ENCODE measurements at places on chromosomes 16 and 17.

DNA sequence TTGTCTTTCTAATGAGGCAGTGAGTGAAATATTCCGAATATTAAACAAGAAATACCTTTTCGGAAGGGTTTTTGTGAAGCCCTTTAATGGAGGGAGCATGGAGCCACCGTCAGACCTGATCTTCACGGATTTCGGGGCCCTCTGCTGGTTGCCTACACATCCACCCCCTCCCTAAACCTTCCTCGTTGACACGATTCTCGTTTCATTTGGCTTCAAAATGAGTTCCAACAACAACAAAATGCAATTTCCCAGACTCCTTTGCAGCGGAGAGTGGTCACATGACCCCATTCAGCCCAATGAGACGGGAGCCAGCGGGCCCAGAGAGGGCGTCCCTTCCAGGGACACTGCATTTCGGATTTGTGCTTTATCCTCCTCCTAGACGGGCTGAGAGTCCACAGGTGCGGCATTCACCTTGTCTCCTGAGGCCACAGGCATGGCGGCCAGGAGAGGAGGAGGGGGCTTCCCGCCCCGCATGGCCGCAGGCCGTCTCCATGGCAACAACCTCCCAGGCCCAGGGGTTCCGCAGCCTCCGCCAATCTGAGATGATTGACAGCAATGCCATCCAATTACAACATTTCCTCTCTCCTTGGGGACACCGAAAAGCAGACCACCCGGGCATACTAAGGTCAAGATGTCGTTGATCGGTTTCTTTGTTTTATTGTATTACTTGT, 259.8 kb downstream of the C16orf95 start:
- DNase-seq = no peak

- DNase-seq = no peak
These were observed 58.5 kb downstream of the XYLT1 start for GRCh38 chr16:17412221-17412620.

DNA sequence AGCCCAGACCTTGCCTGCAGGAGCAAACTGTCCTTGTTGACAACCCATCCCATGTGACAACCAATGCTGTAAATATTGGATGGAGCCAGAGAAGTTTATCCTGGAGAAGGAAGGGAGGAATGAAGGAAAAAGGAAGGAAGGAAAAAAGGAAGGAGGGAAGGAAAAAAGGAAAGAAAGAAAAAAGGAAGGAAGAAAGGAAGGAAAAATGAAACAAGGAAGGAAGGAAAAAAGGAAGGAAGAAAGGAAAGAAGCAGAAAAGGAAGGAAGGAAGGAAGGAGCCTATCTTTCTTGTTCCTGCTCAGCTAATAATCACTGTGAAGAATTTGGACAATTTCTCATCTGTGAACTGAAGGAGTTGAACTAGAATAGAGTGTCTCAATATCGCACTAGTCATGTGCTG, 56.1 kb downstream of the ACSM2B start:
- DNase-seq = no peak

DNA sequence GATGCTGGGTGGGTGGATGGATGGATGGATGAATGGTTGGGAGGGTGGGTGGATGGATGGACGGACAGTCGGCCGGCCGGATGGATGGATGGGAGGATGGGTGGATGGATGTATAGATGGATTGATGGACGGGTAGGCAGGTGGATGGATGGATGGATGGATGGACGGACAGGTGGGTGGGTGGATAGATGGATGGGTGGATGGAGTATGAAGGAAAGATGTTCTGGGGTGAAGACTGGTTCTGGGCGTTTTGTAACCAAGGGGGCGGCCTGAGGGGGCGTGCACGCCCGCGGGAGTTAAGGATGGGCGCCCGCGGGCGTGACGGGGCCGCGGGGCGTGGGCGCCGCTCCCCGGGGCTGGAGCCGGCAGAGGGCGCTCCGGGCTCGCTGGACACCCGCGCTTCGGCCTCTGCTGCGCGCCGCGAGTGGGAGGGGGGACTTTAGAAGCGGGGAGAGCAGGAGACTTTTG, at the start of gene NECAB2:
NECAB2 (plus strand) TSS at position 407 of the 468 bp plus-strand sequence. CDS start 405 bp downstream, outside the sequence.
- DNase-seq = no peak

DNA sequence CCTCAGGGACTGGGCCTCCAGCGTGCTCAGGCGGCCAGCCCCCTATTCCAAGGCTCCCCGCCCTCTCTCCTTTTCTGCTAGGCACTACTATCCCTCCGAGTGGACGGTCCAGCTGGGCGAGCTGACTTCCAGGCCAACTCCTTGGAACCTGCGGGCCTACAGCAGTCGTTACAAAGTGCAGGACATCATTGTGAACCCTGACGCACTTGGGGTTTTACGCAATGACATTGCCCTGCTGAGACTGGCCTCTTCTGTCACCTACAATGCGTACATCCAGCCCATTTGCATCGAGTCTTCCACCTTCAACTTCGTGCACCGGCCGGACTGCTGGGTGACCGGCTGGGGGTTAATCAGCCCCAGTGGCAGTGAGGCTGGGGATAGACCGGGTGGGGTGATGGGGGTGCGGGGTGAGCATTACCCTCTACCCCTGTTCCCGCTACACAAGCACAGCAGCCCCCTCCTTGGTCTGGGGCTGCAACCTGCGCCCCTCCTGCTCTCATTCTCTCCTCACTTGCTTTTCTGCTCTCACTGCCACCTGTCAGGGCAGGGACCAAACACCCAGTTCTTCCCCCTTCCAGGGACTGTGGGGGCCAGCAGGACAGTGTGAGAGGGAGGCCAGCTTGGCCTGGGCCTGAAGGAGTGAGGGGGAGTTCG, 1.1 kb downstream of the PRSS41 start:
- no peak for DNase-seq

GRCh38 chr16:10181196-10182162, 749 bp downstream of the GRIN2A start:
- DNase-seq = peak; percentile 43

- DNase-seq = no peak
These were observed 589 bp downstream of the PEMT start for GRCh38 chr17:17590883-17591354.

GRCh38 chr16:17159617-17160016, 311.1 kb downstream of the XYLT1 start:
- no peak for DNase-seq

DNA sequence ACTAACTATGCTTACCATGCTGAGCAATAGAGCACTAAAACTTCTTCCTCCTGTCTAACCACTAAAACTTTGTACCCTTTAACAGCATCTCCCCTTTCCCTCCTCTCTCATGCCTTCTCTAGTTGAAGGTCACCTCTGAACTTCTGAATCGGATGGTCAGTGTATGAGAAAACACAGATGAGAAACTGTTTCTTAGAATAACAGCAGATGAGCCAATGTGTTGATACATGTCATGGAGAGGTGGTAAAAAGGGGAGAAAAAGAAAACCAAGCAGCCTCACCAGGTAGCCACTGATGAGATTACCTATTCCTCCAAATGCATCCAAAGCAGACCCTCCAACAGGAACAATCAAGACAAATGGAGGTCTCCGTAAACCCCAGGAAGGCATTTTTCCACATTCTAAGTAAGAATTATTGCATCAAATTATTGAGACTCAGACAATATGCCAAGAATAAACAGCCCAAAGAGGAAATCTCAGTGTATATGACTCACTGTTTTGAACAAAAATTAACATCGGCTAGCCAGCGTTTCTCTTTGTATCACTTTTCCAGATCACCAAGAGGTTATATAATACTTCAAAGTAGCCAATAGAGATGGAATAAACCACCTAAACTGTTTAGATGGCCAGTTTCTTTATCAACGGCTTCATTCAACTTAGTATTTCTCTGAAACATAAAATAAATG, 793.3 kb upstream of the SOX9 start:
- DNase-seq = no peak

DNA sequence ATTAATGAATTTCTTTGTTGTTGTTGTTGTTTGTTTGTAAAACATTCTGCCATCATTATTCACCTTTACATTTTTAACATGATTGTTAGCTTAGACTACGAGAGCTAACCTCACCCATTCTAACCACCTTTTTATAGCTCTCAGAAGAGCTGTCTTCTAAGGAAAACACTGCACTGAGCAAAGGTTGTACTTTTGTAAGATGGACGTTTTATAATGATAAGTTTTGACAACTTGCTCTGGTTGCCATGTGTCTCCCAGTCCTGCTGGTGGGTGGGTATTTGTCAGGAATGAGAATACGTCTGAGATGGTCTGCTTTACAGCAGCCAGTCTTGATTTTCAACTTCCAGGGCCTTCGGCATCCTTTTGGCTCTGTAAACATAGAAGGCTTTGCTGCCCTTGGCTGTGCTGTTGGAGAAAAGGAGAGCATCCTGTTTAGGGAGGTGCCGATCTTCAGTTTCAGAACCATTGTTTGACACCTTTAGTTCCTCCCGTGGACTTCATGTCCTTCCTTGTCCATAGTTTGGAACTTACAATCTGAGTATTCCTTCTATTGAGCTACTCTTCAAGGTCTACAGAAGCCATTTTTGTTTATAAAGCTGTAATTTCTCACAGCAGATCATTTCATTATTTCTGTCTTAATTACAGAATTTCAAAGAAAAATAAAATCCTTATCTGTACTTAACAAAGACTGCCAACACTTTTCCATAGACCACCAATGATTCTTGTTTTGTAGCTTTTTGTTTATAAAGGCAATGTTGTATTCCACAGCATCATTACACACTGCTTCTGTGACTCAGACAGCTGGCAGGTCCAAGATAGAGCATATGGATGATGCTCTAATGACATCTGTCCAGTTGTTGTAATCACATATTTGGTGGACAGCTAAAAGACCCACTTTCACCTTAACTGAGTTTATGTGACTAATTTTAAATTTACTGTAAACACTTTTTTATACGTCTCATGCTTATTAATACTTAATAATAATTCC, 270.1 kb upstream of the TBX2 start:
- DNase-seq = no peak

- DNase-seq = no peak
These were observed 313.1 kb downstream of the MAF start for GRCh38 chr16:79287424-79287917.

GRCh38 chr17:67315865-67316264, 50.5 kb downstream of the PSMD12 start:
- DNase-seq = no peak

DNA sequence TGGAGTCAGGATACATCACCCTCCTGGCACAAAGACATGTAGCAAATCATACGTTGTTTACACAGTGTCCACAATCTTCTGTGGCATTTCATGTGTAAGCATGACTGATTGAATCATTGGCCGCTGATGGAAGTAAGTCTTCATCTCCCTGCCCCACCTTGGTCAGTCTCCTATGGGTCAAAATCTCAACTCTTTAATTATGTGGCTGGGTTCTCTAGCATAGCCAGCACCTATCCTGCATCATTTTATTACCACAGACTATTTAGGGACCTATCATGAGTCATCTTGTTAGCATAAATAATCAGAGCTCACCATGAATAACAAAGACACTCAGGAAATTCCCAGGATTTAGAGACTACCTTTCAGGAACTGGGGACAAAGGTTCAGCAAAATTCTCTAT, 15.9 kb downstream of the TANC2 start:
- DNase-seq = no peak

DNA sequence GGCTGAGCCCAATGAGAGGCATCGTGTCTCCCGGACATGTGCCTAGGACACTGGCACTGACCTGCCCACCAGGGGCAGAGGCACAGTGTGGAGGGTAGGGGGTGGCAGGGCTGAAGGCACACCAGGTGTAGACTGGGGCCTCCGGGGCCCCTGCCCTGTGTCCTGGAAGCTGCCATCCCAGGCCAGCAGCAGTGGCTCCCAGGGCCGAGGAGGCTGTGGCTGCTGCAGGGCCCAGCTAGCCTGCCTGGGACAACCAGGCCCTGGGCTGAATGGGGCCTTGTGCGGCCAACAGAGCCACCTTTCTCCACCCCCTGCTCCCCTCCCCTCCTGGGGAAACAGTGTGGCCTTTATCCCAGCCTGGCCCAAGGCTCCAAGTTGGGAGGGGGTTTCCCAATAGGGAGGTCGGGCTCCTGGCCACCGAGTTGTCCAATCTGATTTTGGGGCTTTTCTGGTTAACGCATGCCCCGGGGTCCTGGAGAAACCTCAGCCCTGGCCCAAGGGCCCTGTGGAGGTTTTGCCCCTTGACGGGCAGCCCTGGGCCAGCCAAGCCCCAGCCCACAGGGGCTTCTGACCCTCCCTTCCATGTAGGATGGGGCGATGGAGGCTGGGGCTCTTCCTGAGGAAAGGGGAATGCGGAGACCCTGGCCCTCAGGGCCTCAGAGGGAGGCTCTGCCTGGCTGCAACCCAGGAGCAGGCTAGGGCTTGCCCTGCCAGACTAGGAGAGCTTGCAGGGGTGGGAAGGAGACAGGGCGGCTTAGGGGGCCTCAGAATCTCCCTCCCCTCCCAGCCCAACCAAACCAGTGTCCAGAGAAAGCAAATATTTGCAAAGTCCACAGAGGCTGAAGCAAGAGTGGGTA, 4.2 kb downstream of the MTSS2 start:
- peak; percentile 86 for DNase-seq

- no peak for DNase-seq
These were observed 29.0 kb downstream of the KATNB1 start for GRCh38 chr16:57764341-57765159.

DNA sequence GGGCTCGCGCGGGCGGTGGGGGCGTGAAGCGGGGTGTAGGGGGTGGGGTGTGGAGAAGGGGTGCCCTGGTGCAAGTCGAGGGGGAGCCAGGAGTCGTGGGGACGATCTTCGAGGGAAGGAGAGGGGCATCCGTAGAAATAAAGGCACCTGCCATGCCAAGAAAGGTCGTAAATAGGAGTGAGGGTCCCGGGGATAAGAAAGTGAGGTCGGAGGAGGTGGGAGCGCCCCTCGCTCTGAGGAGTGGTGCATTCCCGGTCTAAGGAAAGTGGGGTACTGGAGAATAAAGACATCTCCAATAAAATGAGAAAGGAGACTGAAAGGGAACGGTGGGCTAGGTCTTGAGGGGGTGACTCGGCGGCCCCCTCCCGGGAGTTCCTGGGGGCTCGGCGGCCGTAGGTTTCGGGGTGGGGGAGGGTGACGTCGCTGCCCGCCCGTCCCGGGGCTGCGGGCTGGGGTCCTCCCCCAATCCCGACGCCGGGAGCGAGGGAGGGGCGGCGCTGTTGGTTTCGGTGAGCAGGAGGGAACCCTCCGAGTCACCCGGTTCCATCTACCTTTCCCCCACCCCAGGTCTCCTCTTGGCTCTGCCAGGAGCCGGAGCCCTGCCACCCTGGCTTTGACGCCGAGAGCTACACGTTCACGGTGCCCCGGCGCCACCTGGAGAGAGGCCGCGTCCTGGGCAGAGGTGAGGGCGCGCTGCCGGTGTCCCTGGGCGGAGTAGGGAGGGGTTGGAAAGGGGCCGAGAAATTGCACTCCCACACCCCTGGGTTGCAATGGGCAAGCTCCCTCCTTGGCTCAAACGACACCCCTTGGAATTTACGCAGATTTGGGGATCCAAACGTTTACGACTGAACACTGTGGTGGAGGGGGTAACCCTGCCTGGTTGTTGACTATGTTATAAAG, 888 bp downstream of the CDH1 start:
- no peak for DNase-seq

- no peak for DNase-seq
These were observed 16.9 kb downstream of the PLCG2 start for GRCh38 chr16:81796035-81796434.

DNA sequence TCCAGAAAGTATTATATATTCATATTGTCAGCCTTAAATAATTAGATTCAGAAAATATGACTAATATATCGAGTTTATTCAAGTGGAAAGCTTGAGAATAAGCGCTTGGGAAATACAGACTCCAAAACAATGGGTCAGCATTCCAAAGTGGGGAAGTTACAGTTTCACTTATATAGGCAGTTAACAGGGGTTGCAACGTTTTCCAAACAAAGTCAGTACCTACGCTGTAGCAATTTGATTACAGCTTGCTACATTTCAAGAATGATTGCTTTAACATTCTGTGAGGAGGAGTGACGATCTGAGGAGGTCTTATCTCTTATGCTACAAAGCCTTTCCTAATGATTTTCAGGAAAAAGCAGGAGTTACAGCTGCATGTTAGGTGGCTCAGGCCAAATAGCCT, 34.2 kb upstream of the HS3ST3A1 start:
- DNase-seq = no peak

GRCh38 chr17:79843816-79844800, 4.9 kb upstream of the CBX4 start:
- DNase-seq = no peak

Data from caudate nucleus (tissue), 63 donors.